ENCODE measurements at places on chromosomes 2 and 18.
A peak's percentile ranks its signal among the peaks of the same experiment; 100 is the strongest.

GRCh38 chr2:218954541-218955300 is 4.7 kb upstream of the CDK5R2 start:
- DNase-seq: no peak

DNA sequence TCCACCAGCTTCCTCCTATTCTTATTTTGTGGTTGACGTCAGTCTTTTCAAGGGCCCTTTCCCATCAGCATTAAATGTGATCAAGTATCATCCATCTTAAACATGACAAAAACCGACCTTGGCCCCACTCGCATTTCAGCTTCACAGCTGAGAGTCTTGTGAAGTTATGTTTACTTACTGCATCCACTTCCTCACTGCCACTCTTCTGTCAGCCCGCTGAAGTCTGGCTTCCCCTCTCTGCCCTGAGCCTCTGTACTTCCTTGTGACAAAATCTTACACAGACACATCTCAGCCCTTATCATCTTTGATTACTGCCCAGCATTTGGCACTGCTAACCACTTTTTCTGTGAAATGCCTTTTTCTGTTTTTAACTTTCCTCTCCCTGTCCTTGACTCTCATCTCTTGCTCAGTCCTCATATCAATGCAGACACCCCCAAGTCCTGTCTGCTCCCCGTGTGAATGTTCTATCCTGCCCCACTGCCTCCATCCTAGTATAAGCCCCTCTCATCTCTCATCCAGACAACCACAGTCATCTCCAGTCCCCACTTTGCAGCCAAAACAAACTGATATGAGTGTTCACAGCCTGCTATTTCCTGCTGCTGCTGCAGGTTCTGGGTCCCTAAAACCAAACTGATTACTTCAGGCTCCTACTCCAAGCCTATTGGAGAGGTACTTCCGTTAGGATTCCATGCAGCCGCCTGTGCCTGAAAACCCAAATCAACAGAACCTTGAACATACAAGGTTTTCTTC is 31.4 kb downstream of the FOSL2 start:
- peak; percentile 14 for DNase-seq

- no peak for DNase-seq
Observed at GRCh38 chr2:100394111-100394641, 23.3 kb downstream of the CHST10 start.

DNA sequence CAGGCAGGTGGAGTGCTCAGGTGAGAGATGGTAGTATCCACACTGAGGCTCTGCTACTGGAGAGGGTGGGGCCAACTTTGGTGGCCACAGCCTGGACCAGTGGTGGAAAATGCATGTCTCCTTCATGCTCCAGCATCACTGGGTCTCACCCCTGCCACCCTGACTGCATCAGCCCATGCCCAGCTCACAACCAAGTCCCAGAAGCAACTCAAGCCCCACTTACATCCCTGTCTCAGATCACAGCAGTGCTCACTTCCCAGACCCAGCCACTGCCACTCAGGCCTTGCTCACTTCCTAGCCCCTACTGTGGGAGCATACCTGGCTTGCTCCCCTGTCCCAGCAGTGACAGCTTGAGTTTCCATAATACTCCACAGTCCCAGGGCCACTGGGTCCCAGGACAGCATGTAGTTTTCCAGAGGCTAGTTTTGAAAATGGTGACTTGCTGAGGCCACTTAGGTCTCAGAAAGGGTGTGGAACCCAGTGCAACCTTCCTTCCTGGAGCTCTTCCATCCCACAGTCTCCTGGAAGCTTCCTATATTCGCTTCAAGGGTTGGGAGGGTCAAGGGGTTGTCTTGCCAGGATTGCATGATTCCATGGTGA is 58.8 kb downstream of the GPC1 start:
- no peak for DNase-seq

DNA sequence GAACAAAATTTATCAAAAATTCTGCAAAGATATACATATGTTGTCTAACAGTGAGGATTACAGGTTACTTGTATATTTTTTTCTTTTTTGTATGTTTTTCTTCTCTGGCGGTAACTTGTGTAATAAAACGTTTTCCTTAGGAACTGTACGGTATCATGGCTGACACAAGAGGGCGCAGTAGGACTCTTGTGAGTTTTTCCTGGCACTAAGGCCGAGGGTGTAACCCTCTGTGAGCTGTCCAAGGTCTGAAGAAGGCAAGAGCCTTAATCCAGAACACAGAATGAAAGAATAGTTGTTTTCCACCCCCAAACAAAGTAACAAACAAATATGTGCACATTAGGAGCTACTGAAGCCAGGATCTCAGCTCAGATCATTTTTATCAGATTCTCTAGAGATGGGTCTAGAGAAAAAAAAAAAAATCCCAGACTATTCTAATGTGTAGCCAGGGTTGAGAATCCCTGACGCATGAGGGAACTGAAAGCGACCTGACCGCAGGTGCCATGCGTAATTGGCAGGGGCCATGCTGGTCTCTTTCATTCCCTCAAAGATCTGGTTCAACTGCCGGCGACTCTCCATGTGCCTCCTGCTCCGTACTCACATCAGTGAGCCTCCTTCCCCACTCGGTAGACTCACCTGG is 27.0 kb downstream of the TMEM200C start:
- DNase-seq: peak; percentile 26

DNA sequence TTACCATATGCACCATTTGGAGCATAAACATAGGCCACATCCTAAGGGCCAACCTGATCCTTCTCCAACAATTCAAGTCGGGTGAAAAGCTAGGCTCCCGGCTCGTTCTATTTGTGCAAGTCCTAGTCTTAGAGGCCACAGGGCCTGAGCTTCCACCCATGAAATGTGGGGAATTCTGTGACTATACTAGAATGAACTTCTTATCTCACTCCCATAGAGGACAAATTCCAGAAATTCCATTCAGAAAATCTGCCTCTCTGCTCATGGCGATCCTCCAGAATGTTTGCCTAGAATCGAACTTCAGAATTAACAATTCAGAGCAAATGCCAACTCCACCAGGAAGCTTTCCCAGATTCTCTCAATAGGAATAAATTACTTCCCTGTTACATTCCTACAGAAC is 187.9 kb downstream of the BCL11A start:
- DNase-seq: no peak

DNA sequence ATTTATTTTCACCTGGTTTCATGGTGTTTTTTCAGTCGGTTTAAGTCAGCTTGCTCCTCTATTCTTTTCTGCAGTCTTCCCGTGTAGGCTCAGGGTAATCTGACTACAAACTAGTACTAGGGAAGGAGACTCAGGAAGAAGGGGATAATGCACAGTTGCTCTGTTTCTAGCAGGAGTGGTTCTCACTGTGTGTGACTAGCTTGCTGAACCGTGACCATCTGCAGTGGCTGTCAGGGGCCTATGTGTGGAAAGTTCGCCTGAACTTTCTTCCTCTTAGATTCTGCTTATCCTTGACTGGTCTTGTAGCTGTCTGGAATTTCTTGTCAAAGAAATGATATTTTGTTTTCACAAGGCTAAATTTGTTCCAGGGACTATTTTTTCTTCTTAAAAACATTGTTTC is 46.3 kb upstream of the AQP4 start:
- no peak for DNase-seq

GRCh38 chr2:160551259-160551658 is 57.7 kb upstream of the RBMS1 start:
- DNase-seq: no peak

DNA sequence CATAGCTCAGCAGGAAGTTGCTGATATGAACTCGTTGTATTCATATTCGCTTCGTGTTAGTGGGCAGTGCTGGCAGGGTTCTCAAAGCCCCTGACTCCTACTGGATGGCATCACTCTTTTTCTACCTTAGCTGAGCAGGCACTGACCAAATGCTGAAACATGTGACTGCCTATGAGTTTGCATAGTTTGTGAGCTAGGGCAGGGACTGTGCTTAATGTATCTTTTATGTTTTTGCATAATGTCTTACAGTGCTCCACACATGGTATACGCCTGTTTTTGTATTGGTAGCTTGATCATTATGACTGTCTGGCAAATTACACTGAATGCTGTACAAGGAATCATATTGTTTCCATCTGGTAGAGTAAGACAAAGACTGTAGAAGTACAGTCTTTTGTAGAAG is 305.3 kb downstream of the PARD3B start:
- DNase-seq: no peak

GRCh38 chr18:3720818-3721545 is 271.0 kb downstream of the TGIF1 start:
- DNase-seq: no peak

DNA sequence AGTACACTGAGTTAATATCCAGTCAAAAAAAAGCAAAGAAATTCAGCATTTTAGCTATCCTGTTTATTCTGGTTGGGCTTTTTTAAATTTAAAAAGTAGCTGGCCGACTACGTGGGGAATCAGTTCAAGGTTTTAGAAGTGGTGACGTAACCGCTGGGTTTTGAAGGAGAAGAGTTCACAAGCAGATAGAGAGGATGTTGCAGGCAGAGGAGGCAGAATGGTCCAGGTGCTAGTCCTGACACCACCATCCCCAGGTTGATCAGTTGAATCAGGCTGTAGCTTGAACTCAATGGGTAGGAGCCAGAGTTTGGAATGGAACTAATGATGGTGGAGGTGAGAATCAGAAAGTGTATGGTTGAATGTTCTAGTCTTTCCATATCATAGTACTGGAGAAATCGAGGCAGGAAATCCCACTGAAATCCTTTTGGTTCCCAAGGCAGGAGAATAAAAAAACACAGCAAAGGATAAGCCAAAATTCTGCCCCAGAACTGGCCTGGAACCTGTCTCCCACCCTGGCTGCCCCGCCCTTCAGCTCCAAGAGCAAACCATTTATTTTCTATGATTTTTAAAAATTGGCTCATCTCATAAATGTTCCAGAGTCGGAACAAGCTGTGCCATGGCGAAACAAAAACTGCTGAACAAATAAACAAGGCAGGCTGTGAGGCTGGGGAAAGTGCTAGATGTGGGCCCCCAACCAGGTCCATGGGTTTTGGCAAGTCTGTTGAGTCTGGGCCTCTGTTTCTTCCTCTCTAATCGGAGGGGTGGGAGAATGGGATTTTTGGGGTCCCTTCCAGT is 44.0 kb downstream of the SLC4A1AP start:
- DNase-seq: no peak

- DNase-seq: no peak
Observed at GRCh38 chr18:65282096-65282495, 468.7 kb upstream of the CDH7 start.

DNA sequence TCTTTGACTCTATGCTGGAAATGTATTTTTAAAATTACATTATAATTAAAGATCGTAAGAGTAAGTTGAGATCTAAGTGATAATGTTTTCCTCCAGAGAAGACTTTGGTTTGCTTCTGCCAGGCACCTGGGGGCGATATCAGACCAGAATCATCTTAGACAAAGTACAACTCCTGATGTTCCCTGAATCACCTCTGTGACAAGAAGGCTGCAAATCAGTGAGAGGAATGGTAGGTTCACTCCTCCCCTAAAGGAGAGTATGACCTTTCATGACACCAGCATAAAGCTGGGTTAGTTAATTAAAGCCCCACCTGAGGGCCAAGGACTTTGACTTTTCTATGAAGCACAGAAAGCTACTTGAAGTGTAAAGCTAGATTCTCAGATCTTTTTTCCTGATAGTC is 114.4 kb upstream of the DTNA start:
- no peak for DNase-seq

DNA sequence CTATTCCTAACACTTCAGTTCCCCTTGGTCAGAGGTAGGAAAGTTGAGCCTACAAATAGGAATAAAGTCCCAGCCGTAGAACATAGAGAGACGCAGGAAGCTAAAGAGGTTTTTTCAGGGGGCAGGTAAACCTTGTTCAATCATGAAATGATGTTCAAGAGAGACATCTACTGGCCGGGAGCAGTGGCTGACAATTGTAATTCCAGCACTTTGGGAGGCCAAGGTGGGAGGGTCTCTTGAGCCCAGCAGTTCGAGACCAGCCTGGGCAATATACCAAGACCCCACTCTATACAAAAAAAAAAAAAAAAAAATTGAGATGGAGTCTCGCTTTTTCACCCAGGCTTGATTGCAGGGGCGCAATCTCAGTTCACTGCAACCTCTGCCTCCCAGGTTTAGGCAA is 66.7 kb upstream of the DNAJC10 start:
- no peak for DNase-seq

DNA sequence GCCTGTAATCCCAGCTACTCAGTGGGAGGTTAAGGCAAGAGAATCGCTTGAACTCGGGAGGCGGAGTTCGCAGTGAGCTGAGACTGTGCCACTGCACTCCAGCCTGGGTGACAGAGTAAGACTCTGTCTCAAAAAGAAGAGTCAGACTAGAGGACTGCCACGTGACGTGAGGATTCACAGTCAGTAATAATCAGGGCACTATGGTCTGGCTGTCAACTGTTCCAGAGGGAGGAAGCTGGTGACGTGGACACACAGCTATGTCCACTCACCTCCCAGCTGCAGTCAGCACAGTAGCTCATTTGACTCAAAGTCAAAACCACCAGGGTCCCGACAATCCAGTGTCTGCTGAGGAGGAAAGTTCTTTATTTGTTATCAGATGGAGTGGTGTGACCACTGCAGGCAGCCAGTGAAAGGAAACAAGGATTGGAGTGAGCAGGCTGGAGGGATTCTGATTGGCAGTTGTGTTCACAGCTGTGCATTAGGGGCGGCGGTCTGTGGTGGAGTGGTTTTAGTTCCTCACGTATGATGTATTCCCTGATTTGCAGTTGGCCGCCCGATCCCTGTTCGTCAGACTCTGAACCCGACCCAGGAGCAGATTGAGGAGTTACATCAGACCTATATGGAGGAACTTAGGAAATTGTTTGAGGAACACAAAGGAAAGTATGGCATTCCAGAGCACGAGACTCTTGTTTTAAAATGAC is 37.9 kb downstream of the MOGAT1 start:
- no peak for DNase-seq

DNA sequence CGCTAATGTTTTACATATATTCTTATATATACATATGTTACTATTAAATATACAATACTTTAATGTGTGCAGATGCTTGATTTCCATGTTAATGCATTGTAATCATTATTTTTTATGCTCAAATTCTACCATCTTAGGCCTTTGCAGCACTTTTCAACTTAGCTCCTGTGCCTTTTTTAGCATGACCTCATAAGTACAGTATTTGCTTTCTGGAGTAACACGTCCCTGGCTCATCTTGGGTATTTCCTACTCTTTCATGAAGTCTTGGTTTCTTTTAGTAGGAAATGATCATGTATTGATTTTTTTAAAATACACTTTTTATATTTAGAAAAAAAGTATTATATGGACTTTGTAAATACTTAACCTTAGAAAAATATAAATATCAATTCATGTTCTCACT is 36.5 kb downstream of the CAB39 start:
- no peak for DNase-seq

DNA sequence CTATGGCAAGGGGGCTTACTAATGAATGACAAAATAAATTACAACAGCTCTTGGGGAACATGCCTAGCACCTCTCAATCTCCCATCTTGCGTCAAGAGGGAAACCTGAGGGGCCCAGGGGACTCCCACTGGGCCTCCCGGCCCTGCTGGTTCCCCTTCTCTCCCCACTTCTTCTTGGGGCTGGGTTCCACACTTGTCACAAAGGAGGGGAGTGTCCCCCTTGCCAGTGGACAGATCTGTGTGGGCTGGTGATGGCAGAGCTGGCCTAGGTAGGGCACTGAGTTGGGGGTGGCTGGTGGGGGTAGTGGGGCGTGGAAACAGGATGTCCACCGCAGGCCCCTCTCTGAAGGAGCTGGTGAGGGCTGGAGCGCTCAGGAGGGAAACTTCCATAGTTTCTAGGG is 184.0 kb upstream of the HAAO start:
- DNase-seq: no peak
